ENCODE measurements at places on chromosomes 11 and 22.

GRCh38 chr11:131811383-131811782 is 441.0 kb downstream of the NTM start:
- DNase-seq: no peak

GRCh38 chr11:76561245-76561644 is 109.3 kb downstream of the LRRC32 start:
- no peak for DNase-seq

DNA sequence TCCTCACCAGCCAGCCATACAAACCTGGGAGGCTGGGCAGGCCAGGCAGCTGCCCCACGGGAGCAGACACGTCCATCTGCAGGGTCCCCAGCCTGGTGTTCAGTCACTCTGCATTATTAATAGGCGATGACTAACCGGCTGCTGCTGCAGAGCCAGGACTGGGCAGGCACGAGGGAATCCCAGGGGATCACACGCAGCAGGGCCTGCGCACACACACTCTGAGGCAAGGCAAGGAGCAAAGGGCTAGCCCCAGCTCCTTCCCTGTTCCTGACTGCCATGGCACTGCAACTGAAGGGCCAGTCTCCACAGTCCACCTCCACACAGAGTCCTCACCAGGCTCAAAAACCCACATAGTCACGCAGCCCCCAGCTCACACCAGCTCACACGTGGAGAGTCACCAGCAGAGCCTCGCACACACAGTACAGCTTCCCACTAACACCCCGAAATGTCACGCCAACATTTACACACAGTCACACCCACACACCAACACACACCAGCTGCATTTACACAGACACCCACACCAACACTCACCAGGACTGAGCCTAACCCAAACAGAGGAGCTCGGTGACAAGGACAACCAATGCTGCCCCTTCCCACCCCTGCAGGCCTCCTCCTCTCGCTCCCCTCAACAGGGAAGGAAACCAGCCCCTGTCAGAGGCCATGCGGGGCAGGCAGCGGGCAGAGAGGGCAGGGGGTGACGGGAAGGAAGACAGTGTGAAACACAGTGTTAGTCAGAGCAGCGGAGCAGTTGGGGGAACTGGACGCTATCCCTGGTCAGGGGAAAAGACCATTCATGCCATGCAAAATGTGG is 47.3 kb downstream of the NRXN2 start:
- DNase-seq: no peak

DNA sequence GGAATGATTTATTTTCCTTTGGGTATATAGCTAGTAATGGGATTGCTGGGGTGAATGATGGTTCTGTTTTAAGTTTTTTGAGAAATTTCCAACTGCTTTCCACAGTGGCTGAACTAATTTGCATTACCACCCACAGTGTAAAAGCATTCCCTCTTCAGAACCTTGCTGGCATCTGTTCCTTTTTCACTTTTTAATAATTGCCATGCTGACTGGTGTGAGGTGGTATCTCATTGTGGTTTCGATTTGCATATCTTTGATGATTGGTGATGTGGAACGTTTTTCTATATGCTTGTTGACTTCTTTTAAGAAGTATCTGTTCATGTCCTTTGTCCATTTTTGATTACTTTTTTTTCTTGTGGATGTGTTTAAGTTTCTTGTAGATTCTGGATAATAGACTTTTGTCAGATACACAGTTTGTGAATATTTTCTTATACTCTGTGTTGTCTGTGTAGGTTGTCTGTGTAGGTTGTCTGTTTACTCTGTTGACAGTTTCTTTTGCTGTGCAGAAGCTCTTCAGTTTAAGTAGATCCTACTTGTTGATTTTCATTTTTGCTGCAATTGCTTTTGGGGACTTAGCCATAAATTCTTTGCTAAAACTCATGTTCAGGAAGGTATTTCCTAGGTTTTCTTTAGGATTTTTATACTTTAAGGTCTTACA is 291.8 kb upstream of the DDI1 start:
- no peak for DNase-seq

DNA sequence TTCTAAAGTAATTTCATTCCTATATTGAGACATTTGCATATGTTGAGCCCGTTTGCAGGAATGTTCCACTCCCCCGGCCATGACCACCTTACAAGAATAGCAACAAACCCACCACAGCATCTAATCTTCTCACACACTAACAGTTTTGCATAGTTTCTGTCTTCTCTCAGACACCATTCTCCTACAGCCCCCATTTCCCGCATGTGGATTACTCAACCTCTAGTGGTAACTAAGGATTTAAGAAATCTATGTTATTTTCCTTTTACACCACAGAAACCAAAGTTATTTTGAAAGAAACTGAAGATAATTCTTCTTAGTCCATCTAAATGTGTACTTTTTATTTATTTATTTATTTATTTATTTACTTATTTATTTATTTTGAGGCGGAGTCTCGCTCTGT is 2.3 kb downstream of the MS4A4E start:
- DNase-seq: no peak

- no peak for DNase-seq
These were observed 305.5 kb downstream of the DDX10 start for GRCh38 chr11:108970221-108970991.

GRCh38 chr22:26748845-26749244 is 91.5 kb downstream of the MIAT start:
- DNase-seq: no peak

GRCh38 chr22:47847131-47847890 is 1084.9 kb downstream of the TBC1D22A start:
- no peak for DNase-seq

DNA sequence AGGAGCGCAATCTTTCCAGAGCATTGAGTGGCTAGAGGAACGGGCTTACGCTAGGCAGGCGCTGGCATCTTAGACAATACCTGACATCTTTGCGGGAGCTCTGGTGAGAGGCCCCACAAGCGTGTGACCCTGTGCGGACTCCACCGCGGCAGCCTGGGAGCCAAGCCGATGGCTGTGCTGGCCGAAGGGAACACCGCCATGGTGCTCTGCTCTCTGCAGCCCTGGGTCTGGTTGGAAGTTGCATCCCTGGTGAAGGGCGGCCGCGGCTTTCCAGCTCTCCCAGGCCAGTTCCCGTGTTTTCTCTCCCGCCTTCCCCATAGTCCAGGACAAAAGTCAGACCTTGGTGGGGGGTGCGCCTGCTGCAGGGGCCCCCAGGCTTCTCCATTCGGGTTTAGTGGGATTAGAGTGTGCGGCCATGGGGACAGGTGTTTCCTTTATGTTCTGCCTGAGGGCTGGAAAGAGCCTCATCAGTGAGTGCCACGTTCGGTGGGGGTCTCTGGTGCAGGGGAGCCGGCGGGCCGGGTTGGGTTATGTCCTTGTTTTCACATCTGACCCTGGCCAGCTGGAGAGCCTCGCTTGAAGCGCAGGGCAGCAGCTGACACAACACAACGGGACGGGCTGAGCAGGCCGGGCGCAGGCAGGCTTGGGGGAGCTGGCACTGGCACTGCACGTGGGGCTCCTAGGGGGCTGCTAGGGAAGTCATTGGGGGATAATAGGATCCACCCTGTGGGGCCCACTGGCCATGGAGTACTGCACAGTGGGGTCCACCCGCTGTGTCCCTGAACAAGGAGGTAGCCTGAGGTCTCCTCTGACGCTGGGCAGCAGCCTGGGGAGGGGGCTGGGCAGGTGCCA is 94.8 kb downstream of the KCNQ1 start:
- no peak for DNase-seq
